ENCODE measurements at places on chromosomes 6 and 20.

DNA sequence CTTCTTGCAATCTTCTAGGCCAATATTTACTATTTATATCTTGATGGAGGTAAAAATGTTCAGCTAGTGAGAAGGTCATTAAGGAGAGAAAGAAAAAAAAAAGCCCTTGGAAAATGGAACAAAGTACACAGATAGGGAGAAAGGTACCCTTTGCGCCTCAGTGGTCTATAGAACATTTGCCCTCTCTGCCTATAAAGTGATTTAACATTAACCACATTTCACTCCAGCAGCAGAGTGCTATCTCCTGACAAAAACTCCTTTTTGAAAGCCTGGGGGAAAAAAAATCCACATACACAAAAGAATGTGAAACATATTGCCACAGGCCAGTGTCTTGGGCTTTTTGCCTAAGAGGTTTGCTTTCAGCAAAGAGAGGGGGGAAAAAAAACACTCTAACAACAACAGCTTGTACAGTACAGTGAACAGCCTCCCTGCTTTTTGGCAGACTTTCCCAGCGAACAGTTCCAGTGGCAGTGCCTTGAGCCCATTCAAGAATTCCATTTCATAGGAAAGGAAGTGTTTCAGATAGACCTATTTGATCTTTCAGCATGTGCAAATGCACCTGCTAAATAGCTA lies 695 bp downstream of the ARHGAP18 start:
- no peak for DNase-seq

DNA sequence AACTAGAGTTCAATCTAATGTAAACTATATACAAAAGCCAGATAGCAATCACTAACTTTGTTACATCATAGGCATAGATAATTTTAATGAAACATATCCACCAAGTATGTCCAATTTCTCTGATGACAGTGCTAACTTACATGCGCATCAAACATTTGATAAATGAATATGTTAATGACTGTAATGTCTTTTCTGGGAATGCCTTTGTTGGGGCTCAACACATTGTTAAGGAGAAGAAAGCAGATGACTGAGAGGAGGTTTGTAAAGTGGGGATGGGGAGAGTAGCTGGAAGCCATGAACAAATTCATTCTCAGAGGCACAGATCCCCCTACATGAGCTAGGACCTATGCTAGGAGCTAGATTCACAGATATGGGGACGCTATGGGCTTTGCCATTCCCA lies 950.0 kb downstream of the KIF16B start:
- DNase-seq: no peak

DNA sequence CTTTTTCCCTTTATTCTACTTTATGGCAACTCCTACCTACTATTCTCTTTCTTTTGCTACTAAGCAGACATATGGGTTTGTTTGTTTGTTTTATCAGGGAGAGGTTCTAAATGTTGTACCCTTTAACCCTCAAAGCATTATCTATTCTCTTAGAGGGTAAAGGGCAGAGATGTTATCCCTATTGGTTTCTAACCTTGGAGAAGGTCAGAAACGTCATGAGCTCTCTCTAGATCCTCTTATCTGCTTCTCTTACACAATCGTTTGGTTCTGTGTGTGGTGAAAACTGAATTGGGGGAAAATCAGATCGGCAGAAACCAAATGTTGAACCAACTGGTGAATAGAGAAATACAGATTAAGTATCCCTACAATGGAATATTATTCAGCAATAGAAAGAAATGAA lies 6.4 kb upstream of the MPC1 start:
- DNase-seq: no peak

- DNase-seq: peak; percentile 23
These were observed 2.8 kb upstream of the CCDC170 start for GRCh38 chr6:151490996-151491395.

- peak; percentile 53 for DNase-seq
These were observed 116.1 kb upstream of the TRAF3IP2 start for GRCh38 chr6:111721753-111722154.

GRCh38 chr20:60407011-60407771 lies 449.0 kb downstream of the CDH26 start:
- DNase-seq: no peak

GRCh38 chr20:54385746-54386145 lies 89.6 kb upstream of the DOK5 start:
- DNase-seq: no peak

- no peak for DNase-seq
These were observed 25.7 kb upstream of the OGFRL1 start for GRCh38 chr6:71262914-71263313.

- DNase-seq: no peak
These were observed 26.7 kb downstream of the ZNF337 start for GRCh38 chr20:25669826-25670422.

GRCh38 chr6:126607289-126607688 lies 267.4 kb downstream of the CENPW start:
- no peak for DNase-seq

DNA sequence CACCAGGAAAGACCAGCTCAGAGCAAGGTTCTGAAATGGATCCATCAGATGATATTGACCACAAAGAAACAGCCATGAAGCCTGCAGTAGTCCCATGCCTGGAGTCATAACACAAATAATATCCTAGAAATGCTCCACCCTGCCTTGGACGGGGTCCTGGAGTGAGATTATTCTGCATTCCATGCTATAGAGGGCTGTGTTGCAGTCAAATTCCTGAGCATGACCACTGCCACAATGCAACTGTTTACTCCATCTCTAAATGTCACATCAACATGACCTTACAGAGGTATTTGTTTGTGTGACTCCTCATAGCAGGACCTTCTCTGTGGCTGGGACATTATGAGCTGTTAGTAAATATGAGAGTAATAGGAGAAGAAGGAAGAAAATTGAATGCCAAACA lies 257.5 kb upstream of the TCF21 start:
- no peak for DNase-seq

DNA sequence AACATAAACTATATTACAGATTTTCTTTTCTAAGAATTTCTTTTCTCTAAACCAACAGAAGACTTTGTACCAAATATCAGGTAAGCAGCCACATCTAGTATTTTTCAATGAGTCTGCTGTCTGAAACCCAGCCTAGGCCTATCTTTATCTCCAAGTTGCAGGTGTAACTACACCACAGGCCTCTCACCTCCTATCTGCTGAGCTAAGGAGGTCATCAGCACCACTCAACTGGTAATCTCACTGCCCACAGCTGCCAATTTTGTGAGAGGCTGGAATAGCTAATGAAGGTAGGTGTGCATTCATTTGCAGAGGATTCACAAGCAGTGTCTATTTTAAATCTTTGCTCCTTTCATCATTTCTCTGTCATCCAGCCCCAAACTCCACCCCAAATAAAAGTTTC lies 584.8 kb downstream of the HDGFL1 start:
- no peak for DNase-seq

DNA sequence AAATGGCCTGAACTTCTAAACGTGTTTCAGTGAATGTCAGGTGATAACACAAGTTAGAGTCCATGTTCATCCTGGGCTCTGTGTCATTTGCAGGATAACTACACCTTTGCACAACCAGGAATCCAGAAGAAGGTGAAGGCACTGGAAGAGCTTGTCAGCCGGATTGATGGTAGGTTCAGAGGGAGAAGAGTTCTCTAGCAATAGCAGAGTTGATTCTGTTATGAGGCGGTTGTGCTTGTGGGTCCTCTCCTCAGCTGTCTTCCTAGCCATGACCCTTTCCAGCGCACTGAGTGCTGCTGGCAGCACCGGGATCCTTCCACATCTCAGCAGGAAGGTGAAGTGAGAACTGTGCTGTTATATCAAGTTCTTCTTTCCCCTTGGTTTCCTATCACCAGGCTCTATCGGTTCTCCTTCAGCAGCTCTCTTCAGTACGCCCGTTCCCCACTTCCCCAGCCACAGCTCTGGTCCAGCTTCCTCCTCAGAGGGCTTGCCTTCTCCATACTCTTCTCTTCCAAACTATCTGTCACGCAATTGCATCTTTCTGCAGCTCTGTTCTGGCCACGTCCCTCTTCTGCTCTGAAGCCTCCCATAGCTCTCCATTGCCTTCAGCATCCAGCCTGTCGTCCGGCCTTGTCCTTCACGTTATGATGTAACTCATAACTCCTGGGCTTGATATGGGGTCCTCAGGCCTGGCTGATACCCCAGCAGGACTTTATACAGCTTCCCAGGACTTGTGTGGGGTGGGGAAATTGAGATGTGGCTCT lies 39.9 kb upstream of the RNF8 start:
- DNase-seq: no peak

- no peak for DNase-seq
These were observed 15.7 kb upstream of the POU5F1 start for GRCh38 chr6:31186052-31186734.

- no peak for DNase-seq
These were observed 53.7 kb upstream of the TMX4 start for GRCh38 chr20:8073024-8073832.

GRCh38 chr6:107441682-107442081 lies 17.7 kb downstream of the PDSS2 start:
- no peak for DNase-seq

- DNase-seq: no peak
These were observed 102.6 kb downstream of the ATP9A start for GRCh38 chr20:51665543-51666118.

GRCh38 chr6:107330168-107330567 lies 129.2 kb downstream of the PDSS2 start:
- no peak for DNase-seq

DNA sequence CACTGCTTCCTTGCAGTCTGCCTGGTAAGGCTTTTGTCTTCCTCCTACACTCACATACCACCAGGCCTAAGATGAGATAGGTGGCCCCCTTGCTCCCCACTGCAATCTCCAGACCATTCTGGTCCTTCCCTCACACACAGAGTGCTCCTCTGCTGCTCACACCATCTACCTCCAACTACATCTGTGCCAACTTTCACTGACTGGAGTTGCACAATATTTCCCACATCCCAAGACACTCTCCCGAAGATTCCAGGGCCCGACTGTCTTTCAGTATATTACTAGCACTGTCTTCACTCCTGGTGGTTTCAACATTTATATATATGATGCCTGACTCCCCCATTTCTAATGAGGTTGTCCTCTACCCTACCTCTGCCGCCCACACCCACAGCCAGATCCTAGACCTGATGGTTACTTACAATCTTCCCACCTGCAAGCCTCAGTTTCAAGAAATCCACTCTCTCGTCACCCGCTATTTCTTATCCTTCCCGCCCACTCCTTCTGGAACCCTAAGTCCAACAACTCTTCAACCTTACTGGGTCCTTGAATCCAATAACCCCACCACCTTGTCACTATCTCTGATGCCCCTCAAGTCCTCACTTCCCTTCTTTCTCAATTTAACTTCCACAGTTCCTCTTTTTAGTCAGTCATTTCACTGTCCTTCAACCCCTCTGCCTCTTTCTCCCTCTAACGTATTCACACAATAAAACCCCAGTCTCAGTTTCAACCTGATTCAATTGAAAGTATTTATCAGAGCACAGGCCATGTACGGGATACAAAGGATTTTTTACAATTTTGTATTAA lies 21.6 kb downstream of the RALGAPA2 start:
- DNase-seq: peak; percentile 81

DNA sequence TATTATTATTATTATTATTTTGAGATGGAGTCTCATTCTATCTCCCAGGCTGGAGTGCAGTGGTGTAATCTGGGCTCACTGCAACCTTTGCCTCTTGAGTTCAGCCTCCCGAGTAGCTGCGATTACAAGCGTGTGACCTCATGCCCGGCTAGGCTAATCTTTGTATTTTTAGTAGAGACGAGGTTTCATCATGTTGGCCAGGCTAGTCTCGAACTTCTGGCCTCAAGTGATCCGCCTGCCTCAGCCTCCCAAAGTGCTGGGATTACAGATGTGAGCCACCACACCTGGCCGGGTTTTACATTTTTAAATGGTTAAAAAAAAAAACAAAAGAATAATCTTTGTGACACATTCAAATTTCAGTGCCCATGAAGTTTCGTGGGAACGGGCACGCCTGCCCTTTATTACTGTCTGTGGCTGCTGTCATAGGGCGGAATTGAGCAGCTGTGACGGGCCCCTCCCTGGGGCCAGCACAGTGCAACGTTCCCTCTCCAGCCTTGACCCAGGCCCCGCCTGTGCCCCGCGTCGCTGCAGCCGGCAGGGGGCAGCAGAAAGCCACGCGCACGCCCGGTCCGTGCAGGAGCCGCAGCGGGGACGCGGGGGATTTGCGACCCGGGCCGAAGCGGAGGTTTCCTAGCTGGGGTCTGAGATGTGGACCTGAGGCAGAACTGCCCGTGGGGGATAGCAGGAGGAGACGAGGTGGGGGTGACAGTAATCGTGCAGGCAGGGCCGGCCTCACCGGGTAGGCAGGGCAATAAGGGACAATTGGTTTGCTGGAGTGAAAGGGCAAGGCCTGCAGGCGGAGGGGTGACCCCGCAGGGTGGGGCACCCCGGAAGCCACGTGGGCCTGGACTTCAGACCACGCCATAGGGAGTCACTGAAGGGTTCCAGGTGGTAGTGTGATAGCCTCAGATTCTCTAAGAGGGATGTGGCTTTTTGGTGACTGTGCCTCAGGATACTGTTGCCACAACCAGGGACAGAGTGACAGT lies 54.3 kb downstream of the SYTL3 start:
- DNase-seq: peak; percentile 87

DNA sequence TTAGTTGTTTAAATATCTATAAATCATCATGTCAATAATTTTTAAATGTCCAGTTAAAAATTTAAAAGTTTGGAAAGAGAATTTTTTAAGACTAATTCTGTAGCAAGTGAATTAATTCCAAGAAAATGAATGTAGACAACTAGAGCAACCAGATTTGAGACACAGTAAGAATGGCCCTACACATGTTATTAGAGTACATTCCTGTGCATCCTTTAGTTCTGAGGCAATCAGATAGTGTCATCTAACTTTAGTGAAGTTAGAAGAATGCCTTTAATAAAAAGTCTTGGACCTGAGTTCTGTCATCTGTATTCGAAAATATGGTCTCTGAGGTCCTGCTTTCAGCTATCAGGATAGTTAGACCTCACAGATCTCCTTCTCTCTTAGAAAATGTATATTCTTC lies 63.7 kb downstream of the HIVEP2 start:
- no peak for DNase-seq

DNA sequence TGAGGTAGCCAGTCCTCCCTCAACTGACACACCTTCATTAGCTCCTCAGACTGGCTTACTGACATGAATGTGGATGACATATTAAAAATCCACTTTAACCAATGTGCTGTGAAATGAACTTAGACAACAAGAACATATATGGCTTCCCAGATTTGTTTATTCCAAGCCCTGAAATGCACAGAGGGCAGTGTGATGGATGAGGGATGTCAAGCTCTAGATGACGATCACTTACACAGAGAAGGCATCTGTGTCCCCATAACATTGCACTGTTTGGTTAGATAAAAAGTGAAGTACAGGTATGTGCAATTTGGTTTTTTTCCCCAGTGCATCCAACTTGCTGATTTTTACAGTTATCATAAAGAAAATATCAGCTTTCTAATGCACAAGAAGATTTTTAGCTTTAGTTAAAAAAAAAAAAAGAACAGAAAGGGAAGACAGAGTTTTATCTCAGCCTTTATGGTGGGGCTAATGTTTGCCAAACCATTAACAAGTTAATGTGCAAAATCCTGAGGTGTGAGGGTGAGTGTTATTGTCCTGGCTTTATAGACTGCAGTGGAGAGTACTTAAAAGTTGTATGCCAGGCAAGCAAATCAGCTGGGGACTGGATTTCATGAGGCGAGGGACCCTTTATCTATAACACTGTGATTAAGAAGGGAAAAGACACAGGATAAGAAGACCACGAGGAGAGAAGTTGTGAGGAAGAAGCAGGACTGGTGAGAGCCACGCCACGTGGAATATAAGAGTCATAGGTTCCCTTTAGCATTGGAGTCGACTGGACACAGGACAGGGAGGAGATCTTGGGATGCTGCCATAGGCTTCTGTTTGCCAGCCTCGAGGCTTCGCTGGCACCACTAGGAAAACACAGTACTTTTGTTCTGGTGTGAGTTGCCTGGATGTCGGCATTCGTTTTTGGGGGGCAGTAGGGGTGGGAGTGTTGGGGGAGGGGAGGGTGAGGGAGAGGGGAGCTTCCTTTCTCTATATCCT lies 90.0 kb upstream of the BACH2 start:
- no peak for DNase-seq
